ENCODE measurements at places on chromosomes 2 and 18.
A peak's percentile ranks its signal among the peaks of the same experiment; 100 is the strongest.

- no peak for DNase-seq
These were observed 23.6 kb upstream of the ZCCHC2 start for GRCh38 chr18:62499263-62499650.

DNA sequence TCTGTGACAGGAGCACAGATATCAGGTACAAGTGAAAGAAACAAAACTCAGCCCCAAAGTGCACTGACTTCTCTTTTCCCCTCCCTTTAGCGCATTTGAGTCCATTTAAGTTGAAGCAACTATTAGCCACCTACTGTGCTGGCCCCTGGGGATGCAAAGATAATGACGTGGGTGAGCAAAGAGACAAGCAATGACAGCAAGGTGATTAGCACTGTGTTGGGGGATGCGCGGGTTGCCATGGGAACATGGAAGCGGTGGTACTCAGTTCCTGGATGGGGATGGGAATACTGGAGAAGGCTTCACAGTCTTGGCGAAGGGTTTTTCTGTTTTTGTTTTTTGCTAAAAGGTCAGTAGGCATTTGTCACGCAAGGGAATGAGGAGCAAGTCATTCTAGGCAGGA is 205.8 kb downstream of the LDLRAD4 start:
- DNase-seq, result no peak

GRCh38 chr2:62297624-62298010 is 101.7 kb downstream of the B3GNT2 start:
- DNase-seq, result no peak

GRCh38 chr2:45963816-45964215 is 312.3 kb downstream of the PRKCE start:
- DNase-seq, result no peak

DNA sequence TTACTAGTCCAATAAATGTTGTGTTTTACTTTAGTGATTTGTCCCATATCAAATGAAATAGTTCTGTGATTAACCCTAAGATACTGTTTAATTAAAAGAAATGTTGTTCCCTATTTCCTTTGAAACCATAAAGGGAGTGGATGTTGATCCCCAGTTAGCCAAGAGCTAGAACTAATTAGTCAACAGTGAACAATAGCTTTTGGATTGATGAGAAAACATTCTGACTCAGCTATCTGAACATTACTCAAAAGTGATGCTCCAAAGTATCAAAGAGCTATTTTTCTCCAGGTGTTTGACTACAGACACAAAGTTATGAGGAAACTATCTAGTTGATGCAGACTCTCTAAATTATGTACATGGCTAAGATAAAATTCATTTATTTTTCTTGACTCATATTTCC is 7.3 kb upstream of the FEZ2 start:
- DNase-seq, result no peak

DNA sequence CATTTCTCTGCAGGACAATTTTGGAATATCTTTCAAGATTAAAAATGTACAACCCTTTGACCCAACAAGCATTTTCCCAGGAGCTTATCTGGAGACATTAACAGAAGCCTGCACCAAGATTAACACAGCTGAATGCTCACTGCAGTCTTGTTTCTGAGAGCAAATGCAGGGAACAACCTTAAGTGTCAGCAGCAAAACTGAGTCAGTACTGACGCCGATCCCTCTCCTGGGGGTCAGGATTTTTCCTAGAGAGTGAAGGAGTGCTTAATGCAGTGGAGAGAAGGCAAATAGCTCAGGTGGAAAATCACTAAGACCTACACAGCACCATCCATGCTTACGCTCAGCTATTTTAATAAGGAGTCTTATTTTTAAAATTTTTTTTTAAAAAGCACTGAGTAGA is 42.8 kb upstream of the SGPP2 start:
- DNase-seq, result no peak

GRCh38 chr2:240579771-240580614 is 6.5 kb upstream of the CAPN10 start:
- no peak for DNase-seq

GRCh38 chr2:177519534-177520115 is 127.1 kb downstream of the AGPS start:
- DNase-seq, result no peak

- no peak for DNase-seq
These were observed 12.4 kb downstream of the UGGT1 start for GRCh38 chr2:128103407-128103806.

- DNase-seq, result peak; percentile 45
These were observed 104.2 kb downstream of the TPGS2 start for GRCh38 chr18:36724591-36725001.

DNA sequence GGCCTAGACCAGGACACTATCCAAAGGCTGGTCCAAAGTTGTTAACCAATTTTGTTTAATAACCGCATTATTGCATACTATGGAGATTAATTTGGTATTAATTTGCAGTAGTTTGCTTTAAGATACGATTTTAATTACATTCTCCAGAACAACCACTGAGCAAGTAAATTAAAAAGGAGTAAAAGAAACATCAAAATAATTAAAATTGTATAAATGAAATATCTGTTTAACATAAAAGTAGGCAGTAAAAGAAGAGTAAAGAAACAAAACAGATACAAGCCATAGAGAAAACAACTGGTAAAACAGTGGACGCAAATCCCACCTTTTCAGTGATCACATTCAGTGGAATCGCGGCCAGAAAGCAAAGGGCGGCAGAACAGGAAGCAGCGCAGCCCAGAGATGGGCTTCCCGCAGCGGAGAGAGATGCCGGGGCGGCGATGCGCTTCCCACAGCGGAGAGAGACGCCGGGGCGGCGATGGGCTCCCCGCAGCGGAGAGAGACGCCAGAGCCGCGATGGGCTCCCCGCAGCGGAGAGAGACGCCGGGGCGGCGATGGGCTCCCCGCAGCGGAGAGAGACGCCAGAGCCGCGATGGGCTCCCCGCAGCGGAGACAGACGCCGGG is 176.8 kb downstream of the RTP5 start:
- DNase-seq, result peak; percentile 70

GRCh38 chr2:23574919-23575654 is 190.1 kb downstream of the KLHL29 start:
- DNase-seq, result no peak

GRCh38 chr2:201789395-201789794 is 8.7 kb upstream of the ALS2 start:
- DNase-seq, result no peak

DNA sequence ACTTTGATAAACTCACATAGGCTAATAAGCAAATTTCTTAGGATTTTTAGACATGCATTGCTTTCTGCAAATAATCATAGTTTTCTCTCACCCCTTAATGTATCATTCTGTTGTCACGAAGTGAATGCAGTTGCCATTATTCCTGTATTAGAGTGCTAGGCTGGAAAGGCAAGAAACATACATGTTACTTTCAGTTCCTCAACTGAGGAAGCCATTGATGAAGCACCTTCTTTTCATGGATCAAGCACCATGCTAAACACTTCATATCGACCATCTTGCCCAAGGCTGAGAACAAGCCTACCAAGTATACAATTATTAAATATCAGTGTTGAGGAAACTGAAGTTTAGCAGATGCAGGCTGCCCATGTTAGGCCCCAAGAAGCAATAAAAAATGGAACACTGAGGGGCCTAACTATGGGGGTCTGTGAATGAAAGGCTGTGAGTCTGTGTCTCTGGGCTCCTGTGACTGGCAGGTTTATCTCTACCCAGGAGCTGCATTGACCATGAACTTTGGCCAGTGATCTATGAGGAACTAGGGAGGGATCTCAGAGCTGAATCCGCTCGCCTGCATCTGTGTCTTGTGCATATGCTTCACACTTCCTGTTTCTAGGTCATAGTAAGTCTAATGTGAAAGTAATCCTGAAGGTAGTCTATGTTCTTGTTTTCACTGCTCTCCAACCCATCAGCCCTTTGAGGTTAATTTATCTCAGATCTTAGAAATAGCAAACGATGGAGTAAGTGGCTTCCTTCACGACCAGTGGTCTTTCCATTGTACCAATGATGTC is 16.0 kb upstream of the TSPYL6 start:
- DNase-seq, result no peak

GRCh38 chr2:156563994-156564753 is 128.0 kb downstream of the GPD2 start:
- no peak for DNase-seq

GRCh38 chr2:43041661-43042360 is 184.6 kb downstream of the ZFP36L2 start:
- DNase-seq, result no peak

GRCh38 chr2:179263015-179263414 is 1.6 kb downstream of the SESTD1 start:
- DNase-seq, result no peak

- DNase-seq, result no peak
These were observed 105.2 kb downstream of the GALNT14 start for GRCh38 chr2:31033032-31033431.

- DNase-seq, result no peak
These were observed 55.4 kb upstream of the THOC1 start for GRCh38 chr18:323253-323622.

GRCh38 chr2:30331869-30332268 is 100.5 kb downstream of the LBH start:
- no peak for DNase-seq

DNA sequence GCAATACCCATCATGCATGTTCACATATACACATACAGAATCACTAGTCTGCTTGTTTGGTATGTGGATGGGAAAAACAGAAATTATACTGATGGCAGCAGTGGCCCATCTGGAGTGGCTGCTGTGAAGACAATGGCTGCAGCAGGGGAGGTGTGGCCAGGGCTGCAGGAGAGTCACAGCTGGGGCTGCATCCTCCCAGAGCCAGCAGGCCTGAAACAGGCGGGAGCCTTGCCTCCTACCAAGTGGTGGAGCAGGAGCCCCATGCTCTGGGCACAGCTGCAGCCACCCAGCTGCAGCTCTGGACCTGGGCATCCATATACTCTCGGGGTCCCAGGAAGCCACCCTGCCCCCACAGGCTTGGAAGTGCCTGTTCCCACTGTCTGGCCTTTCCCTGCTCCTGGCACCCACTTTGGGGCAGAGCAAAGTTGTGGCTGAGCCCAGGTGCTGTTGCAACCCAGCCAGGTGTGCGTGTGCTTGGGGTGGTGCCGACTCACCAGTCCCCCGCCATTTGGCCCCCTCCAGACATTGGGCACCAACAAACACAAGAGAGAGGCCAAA is 136.6 kb downstream of the SPAG16 start:
- no peak for DNase-seq

DNA sequence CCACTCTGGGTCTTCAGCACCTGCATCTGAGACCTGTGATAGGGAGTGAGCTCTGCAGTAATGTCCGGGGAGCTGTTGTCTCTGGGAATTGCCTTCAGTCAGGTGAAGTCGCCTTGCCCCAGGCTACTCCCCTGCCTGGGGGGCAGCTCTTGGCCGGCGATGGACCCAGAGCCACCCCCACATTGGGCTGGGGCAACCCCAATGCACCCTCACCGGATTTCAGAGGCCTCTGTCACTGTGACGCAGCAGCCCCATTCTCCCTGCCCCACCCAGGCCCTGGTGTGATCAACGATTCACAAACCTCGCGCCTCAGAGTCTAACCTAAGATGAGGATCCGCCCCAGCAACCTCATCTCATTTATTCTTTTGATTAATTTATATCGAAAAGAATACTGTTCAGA is 303.6 kb downstream of the NDUFA10 start:
- no peak for DNase-seq

GRCh38 chr18:69817335-69817940 is 130.2 kb downstream of the CD226 start:
- DNase-seq, result no peak

GRCh38 chr2:27802547-27802946 is 31.0 kb downstream of the MRPL33 start:
- no peak for DNase-seq

DNA sequence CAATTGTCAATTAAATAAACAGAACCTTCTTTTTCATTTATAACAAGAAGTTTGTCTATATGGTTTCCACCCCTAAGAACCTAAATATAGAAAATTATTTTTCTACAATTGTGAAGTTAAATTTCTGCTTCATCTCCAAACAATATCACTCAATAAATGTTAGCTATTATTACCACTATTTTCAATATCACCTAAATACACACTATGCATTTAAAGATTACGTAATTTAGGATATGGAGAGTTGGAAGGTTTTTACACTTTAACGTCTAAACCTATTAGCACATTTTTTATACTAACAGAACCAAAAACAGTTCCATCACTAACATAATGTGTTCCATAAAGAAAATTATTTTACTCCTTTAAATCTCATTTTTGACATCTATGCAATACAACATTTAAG is 48.0 kb downstream of the ROCK2 start:
- DNase-seq, result no peak

DNA sequence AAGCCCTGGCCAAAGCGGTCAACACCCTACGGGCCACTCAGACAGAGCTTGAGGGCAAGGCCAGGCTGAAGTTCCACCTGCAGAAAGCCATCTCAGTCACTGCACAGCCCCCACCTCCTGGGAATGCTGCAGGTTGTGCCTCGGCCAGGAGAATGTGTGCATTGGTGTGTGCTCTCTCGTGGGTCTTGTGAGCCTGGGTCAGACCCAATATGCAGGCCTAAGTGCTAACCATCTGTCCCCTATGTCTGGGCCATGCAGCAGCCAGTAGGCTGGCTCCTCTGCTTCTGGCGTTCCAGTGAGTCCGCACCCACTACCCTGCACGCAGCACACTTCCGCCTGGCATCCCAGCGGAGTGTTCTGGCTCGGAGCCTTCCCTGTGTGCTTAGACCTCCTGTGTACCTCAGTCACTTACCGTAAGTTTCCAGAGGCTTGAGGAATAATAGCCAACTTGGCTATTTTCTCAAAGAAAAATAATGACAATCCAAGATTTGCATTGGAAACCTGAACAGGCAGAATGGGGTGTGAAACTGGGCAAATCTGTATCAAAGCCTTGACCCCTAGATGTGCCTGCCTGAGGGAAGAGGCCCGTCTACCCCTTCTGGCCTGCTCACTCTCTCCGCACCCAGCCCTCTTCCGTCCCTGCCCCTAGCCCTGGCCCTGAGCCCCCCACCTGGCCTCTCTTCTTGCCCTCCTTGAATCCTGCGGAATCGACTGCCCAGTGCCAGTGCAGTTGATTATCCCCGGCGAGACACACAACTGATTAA is 7.2 kb downstream of the SIX3 start:
- no peak for DNase-seq

DNA sequence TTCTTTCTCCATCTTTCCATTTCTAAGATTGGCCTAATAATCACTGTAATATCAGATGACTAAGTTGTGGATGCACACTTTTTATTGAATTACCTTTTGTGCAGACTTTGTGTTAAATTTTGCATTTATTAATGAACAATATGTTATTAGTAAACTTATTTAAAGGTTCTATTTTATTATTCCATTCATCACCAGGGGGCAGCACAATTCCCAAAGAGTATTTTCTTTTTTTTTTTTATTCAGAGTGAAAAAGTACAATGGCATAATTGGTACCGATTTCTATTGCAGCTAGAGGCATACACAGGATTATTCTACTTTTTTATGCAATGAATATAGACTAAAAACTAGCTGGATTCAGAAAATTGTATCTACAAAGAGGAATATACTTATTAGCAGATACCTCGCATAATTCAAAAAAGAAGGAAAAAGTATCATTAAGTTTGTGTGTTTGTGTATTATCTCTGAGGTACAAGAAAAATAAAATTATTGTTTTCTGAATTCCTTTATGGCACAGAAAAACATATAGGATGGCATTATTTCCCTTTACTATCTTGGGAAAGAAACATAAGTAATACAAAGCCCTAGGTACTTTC is 390.6 kb downstream of the ERBB4 start:
- DNase-seq, result no peak

GRCh38 chr2:151984424-151985083 is 114.3 kb downstream of the CACNB4 start:
- DNase-seq, result no peak

GRCh38 chr2:122670897-122671296 is 915.4 kb downstream of the TSN start:
- DNase-seq, result no peak

- DNase-seq, result peak; percentile 65
These were observed 67.7 kb upstream of the L3MBTL4 start for GRCh38 chr18:6482198-6482977.

GRCh38 chr2:22326250-22326649 is 1058.7 kb upstream of the KLHL29 start:
- no peak for DNase-seq
